ENCODE measurements at places on chromosomes 7 and 10.
A peak's percentile ranks its signal among the peaks of the same experiment; 100 is the strongest.

- no peak for DNase-seq
Observed at GRCh38 chr7:113083132-113083815, 3.4 kb downstream of the GPR85 start.

DNA sequence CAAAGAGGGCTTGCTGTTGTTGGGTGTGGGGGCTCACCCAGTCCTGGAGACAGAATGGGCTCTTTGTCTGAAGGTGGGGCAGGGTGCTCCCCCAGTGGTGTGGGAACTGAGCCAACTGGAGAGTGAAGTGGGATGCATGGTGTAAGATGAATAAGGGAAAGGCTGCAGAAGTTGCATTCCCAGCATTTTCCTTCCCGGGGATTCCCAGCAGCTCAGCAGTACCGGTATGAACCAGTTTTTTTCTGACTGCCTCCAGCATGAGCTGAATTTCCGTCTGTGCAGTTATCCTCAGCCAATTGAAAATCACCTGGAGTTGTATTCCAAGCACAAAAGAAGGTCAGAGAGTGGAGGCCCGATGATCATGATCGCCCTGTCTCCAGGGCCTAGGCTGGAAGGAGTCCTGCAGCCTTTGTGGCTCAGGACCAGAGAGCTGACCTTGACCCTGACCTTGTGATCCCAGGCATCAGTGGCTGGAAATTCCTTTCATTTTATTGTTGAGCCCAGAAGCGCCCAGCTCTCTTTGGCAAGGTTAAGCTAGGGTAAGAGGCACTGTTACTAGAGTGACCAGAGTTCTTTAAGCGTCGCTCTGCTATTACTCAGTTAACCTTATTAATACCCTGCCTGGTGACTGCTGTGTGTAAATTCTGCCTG lies 33.4 kb downstream of the OGDH start:
- no peak for DNase-seq

DNA sequence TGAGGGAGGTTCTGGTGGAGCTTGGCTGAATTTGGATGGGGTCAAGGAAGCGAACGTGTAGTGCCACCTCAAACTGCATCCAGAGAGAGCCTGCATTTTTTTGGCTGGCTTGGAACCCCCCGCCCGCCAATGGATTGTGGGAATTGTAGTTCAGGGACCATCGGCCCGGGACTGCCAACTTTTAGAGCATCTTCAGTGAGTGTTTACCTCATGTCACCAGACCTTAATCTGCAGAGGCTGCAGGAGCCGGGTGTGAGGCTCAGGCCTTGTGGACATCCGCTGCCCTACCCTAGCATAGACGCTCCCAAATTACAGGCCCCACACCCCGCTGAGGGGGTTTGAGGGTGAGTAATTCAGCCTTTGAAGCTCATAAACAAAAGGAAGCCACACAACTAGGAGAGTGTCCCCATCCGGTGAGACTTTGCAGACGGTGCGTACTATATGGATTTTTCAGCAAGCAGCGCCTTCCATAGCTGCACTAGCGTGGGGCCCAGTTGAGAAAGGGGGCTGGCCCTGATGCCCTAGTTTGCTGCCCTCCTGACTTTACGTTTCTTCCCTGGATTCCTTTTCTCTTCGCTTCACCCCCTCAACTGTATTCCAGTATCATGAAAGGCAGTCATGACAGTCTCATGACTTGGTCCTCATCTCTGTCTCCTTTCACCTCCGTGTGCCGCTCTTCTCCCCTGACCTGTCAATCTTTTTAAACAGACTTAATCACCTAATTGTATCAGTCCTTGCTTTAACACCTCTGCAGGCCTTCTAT lies 717 bp downstream of the CNPY4 start:
- peak; percentile 80 for DNase-seq

GRCh38 chr7:576524-577277 lies 57.1 kb upstream of the PDGFA start:
- DNase-seq: no peak

GRCh38 chr10:35843524-35844181 lies 201.6 kb upstream of the FZD8 start:
- DNase-seq: no peak

DNA sequence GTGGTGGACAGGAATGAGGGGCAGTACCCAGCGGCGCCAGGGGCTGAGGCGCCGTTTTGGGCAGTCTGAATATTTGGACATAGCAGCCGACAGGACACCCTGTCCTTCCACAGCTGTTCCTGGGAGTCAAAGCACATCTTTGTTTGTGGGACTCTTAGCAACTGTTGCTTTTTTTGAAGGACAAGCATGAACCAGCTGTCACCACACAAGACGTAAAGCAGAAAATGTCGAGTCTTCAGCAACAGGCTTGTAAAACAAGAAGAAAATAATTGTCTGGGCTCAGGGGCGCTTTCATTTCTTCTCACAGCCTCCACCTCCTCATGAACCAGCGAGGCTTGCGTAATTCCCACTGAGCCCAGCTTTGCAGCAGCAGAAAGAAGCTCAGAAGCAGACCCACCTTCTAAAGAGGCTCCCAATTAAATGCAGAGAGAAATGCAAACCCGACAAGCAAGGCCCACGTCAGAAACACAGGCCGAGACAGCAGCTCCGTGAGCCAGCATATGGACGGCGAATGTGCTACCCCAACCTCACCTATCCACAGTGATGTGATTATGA lies 68.9 kb upstream of the DNAAF5 start:
- DNase-seq: no peak

GRCh38 chr7:47288060-47288459 lies 293.9 kb downstream of the TNS3 start:
- no peak for DNase-seq

DNA sequence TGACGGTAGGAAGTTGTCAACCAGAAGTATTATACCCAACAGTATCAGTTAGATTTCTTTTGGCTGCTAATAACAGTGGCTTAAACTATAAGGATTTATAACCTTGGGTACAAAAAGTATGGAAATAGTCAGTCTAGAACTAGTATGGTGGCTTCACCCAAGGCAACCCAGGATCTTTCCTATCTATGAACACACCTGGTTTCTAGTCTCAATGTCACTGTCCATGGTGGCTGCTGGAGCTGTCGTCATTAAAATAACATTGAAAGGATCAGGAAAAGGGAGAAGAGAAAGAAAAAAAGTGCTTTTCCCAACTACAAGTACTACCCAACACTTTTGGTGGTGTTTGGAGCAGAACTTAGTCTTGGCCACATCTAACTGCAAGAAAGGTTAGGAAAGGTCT lies 27.7 kb downstream of the PHTF2 start:
- DNase-seq: no peak

GRCh38 chr7:63037242-63037641 lies 961.4 kb upstream of the ZNF722 start:
- no peak for DNase-seq

GRCh38 chr10:77877441-77878344 lies 48.9 kb downstream of the DLG5 start:
- DNase-seq: peak; percentile 62

GRCh38 chr10:75512203-75512933 lies 80.9 kb downstream of the LRMDA start:
- no peak for DNase-seq

DNA sequence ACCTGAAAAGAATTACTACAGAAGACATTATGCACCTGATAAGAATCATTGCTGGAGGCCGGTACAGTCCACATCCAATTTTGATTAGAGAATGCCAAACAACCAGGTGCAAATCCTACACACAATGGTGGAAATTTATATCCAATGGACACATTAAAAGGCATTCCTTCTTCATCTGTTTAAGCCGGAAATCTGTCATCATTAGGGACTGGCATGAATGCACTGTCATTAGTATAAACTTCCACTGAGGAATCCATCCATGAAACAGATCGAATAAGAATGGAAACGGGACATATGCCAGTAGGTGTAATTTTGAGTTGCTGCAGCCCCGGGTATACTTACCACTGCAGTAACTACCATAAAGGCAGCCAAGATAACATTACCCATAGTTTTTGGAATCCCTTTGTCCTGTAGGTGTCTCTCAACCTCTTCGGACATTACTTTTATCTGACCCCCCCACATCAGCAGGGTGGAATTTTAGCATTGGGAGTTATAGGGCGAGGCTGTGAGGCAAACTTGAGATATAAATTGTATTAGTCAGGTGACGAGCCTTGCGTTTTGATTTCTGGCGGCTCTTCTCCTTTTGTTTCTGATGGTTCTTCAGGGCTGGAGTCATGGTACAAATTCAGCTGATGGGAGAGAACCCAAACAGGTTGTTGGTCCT lies 36.5 kb upstream of the AKR1C2 start:
- DNase-seq: no peak

GRCh38 chr7:51797371-51797770 lies 480.8 kb upstream of the COBL start:
- DNase-seq: no peak

DNA sequence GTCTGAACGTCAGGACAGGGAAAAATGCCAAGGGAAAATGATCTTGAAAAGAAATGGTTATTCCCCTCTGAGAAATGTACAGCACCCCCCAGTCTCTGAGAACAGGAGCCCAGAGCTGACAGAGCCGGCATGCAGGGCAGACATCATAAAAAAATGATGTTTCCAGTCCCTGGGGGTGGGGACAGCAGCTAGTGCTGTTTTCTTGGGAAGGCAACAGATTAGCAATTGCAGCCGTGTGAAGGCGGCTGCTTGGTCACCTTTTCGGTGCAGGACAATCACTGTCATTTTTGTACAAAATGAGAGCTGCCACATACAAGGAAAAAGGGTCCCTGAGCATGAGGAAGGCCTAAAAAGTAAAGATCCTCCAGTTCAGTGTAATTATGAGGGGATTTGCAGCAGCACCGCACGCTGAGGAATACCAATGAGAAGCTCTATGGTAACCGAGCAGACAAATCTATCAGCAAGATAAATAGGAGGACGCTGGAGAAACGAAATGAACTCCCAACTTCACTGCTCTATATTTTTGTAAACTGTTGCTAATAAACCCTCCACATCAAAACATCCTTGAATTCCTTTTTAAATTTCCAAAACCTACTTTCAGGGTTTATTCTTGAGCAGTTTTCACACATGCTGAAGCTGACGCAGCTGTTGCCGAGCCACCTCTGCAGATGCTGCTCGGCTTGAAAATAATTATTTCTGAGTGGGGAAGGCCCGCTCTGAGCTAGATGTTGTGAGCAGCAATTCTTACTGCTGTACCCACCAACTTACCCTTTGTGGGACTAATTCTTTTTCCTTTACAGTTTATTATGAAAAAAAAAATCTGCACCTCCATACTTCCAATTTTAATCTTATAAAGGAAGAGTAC lies 98.2 kb upstream of the NEBL start:
- no peak for DNase-seq

DNA sequence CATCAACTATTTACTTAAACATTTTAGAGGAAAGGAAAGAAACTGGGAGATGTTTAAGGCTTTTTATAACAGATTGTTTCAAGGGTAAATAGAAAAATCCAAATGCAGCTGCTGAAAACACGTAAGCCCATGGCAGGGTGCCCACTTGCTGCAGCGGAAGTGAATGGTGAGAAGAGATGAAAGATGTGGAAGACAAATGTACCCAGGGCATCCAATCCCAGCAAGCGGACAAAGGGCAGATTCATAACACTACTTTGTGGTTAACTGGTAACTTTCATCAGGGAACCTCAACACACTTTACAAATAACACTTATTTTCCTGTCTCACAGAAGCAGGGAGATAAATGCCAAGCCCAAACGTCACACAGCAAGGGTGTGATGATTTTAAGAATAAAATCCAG lies 358.4 kb downstream of the KCNMA1 start:
- no peak for DNase-seq

DNA sequence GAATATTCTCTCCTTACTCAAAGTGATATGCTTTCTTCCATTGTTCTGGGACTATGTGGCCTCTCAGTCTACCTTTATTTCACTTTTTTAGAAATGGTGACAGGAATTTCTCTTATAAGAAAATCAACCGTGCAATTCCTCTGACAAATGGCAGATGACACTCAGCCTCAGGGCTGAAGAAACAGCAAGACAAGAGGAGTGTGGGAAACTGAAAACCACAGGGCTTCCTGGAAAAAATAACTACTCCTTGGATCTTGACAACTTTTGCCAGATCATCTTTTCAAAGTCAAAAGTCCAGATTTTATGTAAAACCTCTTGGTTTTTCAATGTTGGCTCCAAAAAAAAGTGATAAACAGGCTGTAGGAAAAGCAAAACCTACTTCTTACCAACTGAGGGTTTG lies 121.5 kb downstream of the TYW1B start:
- DNase-seq: no peak

GRCh38 chr10:118840071-118840775 lies 85.5 kb upstream of the CACUL1 start:
- DNase-seq: no peak

DNA sequence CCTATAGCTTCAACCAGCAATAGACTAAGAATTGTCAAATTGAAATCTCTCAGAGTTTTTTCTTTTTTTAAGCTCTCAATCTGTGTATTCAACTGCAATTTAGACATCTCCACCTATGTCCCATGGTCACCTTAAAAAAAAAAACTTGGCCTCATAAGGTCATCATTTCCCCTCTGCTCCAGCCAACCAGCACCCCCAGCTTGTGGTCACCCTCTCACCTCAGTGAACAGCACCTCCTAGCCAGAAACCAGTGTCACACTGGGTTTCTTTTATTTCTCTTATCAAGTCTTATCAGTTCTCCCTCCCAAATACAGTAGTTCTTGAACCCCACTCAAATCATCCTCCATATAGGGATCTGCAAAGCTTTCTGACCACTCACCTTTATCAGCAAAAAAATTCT lies 4.0 kb downstream of the ITGB1 start:
- DNase-seq: peak; percentile 45
